Stimulated activated CD8-positive, alpha-beta memory T cell treated with anti-CD3 and anti-CD28 coated beads, Interleukin-2, amount 100 ng/mL, for 1 hour (primary cell): ENCODE measurements at places on chromosomes 16 and 17.
A peak's percentile ranks its signal among the peaks of the same experiment; 100 is the strongest.

GRCh38 chr17:49194297-49194607 is 16.1 kb downstream of the GNGT2 start:
- DNase-seq, result no peak

DNA sequence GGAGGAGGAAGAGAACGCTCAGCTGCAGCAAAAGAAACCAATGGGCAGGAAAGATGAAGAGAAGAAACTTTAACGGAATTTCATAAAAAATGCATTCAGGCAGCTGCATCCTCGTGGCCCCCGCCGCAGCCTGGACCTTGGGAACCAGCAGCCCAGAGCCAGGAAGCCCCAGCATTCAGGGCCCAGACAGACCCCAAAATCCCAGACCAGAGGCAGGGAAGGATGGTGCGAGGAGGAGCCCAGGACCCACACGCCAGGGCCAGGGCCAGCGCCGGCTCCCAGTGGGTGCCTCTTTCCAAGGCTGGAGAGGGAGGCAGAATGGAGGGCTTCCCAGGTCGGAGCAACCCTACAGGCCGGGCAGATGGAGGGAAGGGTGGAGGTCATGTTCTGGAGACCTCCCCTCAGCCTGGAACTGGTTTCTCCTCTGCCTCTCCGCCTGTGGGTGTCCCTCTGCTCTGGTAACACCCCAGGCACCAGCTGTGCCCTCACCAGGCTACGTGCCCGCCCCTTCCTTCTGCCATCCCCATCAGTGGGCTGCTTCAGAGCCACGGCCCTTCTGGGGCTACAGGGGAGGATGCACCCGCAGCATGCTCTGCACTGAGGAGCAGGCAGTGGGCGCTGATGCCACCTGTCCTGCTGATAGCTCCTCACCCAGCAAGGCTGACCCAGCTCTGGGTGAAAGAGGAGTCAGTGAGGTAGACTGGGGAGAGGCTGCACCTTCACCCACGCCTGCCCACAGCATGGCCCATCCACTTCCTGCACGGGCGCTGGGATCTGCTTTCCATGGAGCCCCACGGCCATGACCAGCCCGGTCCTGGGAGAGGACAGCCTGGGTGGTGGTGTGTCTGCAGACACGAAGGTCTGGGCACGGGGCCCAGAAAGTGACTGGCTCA is 1.2 kb upstream of the MIF4GD start:
- DNase-seq, result no peak

DNA sequence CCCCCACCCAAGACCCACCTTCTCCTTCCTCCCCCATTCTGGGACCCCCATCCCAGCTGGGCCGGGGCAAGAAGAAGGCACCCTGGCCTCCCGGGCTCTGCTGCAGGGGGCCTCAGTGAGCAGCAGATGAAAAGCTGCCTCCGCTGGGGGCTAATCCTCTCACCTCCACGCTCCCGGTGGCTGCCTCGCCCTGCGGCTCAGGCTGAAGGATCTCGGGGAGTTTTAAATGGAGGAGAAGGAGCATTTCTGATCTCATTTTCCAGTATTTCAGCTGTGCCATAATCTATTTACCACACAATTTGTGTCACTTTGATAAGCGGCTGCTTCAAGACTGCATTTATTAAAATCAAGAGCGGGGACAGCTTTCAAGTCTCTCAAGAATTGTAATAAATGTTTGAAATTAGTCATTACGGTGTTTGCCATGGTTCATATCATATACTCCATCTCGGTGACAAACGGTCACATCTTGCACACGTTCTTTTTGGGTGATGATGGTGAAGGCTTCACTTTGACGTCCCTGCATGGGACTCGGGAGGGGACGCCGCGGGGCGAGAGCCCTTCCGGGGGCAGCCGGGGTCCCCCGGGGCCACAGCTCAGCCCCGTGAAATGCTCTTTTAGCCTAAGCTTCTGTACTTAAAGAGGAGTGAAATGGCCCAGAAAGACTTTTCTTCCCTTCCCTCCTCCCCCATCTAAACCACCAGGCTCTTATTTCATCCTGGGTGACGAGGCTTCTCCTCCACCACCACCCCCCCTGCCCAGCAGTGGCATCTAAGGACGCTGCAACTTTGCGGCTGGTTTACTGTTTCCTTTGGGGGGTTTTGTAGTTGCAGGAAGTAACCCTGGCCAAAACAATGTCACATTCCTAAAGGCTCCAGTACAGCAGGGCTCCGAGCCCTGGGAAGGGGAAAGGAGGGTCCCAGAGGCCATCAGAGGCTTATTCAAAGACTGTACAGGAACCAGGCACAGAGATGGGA is 313.1 kb upstream of the TNRC6C start:
- peak; percentile 39 for DNase-seq

DNA sequence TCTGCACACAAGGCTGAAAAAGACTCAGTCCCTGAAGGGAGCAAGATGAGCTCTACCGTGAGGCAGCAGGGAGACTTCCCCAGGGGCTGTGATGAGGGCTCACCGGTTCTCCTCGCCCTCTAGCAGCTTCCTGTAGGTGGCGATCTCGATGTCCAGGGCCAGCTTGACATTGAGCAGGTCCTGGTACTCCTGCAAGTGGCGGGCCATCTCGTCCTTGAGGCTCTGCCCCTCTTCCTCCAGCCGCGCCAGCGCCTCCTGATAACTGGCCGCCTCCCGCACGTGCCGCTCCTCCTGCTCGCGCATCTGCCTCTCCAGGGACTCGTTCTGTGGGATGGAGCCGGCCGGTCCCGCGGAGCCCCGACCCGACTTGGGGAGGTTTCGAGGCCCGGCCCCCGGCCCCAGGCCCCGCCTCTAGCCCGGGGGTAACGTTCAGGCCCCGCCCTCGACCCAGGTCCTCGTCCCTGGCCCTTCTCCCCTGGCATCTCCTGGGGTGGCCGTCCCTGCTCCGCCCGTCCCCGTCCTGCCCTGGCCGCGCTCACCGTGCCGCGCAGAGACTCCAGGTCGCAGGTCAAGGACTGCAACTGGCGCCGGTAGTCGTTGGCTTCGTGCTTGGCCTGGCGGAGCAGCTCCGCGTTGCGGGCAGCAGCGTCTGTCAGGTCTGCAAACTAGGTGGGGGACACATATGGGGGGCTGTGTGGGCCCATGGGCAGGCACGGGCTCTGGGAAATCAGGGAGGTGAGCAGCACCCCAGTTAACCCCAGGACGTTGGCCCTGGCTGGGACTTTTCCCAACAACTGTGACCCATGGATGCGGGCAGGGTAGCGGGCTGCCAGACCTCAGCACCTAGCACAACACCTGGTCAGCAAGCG is 3.9 kb downstream of the GFAP start:
- DNase-seq, result no peak

- DNase-seq, result no peak
These were observed 7.0 kb upstream of the ODF4 start for GRCh38 chr17:8332688-8333087.

GRCh38 chr17:43841282-43841681 is 5.7 kb upstream of the CD300LG start:
- DNase-seq, result no peak

DNA sequence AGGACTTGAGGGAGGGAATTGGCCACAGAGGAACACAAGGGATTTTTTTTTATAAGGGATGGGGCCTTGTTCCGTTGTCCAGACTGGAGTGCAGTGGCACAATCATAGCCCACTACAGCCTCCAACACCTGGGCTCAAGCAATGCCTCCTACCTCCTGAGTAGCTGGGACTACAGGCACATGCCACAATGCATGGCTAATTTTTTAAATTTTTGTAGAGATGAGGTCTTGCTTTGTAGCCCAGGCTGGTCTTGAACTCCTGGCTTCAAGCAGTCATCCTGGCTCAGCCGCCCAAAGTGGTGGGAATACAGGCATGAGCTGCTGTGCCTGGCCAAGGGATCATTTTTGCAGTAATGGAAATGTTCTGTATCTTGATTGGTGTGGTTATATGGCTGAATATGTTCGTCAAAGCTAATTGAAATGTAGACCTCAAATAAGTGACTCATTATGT is 56.9 kb downstream of the VMP1 start:
- DNase-seq, result no peak

- DNase-seq, result no peak
These were observed at the start of gene CRAMP1 for GRCh38 chr16:1612320-1613111. Gene CRAMP1 (plus strand): TSS chr16:1612360. CDS start chr16:1614640, 2,280 bp downstream.

- no peak for DNase-seq
These were observed 17.9 kb downstream of the PDP2 start for GRCh38 chr16:66898207-66898606.

DNA sequence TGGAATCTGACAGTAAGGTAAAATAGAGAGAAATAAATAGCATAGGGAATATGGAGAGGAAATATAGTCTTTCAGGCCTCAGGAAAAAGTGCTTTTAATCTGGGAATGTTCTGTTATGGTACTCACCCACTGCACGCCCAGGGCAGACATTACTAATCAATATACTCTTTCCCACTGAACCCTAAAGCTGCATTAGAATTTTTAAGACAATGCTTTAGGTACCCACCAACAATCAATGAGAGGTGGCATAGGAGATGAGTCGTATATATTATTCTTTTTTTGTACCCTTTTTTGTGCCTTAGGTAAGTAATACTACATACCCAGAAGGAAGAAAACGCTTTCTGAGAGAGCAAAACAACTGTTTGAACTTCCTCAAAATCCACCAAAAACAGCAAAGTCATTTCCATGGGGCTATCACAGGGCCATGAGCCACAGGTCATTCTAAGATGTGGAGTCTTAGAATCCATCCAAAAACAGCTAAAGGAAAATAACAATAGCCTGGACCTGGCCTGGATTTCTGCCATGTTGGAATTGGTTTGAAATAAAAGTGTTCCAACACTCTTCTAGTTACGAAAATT is 542.1 kb downstream of the XYLT1 start:
- no peak for DNase-seq

DNA sequence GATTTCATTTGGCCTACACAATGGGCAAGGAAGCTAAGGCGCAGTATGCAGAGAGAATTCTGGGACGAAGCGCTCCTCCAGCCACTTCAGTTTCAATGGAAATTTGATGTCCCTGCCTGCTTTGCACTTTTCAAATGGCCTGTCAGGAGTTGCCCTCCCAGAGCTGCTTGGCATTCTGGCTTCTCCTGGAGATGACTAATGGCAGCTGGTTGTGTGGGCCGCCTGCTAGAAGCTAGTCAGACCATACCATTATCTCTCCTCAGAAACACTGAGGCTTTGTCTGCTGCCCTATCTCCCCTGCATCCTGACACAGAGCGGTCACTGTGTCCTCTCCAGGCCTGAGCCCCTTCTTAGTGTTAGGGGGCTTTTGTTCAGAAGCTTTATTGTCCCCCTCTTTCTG is 180.1 kb downstream of the SPECC1 start:
- no peak for DNase-seq

DNA sequence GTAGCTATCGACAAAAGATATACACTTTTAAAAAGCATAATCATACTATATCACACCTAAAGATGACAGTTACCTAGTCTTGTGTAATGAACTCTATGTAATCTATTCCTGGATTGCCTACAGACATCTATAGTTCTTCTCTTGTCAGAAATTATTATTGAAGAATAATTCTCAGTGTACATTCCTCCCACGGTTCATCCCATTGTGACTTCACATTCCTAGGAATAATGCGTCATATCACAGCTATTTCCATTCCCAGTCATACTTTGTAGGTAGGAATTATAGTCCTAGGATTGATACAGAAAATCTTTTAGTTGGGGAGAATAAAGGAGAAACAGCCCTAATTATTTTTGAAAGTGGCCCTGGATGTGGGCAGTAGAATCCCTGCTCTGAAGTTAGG is 44.0 kb upstream of the ABCC11 start:
- DNase-seq, result no peak

- DNase-seq, result no peak
These were observed 96.4 kb upstream of the SOX9 start for GRCh38 chr17:72024457-72024856.

GRCh38 chr17:34254651-34255380 is at the start of gene CCL2:
Gene CCL2 (plus strand): TSS chr17:34255285. CDS start chr17:34255350, 65 bp downstream.
- no peak for DNase-seq

DNA sequence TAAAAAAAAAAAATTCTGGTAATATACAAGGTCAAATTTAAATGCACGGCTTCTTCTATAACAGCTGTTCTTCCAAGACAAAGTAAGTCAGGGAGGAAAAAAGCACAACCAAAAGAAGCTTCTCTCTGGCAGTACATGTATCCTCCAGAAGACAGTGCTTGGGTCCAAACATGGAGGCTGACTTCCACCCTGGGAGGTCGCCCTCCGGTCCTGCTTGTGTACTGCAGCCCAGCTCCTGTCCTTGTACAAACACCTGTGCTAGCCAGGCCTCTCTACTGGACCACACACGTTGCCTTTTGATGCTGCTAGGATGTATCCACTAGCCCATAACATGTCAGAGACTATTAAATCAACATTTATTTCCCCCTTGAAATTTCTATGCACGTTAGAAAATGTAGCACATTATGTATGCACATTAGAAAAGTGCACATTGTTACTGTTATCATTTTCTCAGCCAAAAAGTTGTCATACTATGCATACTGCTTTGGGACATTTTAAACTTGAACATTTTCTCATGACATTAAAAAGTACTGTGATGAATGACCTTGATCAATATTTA is 21.9 kb downstream of the TEKT3 start:
- DNase-seq, result no peak

GRCh38 chr17:42284024-42284369 is 4.3 kb upstream of the STAT5A start:
- DNase-seq, result no peak

- DNase-seq, result no peak
These were observed 51.7 kb downstream of the ARHGAP27 start for GRCh38 chr17:45380991-45381390.

- no peak for DNase-seq
These were observed 184.8 kb downstream of the IRX5 start for GRCh38 chr16:55115506-55115905.

DNA sequence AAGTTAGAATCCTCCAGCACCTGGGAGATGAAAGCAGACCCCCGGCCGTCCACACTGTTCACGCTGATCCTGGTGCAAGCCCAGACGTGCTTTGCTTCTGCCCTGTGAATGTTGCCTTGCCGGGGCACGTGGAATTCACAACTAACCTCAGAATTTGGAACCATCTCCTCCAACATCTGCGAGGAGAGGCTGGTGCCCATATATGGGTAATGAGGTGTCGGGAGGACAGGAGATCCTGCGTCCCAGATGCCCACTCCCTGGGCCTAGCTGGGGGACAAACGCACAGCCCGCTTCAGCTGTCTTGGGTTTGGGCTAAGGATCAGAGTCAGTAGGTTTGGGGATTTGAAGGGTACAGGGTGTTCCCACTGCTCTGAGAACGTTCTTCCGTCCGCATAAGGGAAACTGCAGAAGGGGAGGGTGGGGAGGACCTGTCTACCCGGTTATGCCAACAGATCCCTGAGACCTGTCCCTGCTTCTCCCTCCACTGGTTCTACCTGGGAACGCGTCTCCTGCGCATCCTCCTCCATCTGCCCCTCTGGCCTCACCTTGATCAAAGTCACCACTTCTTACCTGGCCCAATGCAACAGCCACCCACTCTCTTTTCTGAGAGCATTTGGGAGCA is 14.1 kb downstream of the PPL start:
- no peak for DNase-seq
